ENCODE measurements at places on chromosomes 16 and 17. TPM values are rescaled to one million over a fixed set of nuclear protein-coding genes. Genes with fewer than 3 reads are reported as not detected.

- peaks cover 49% of the 10 kb centered on the region for H3K27me3 ChIP-seq
- DNase-seq, result no peak
- no peaks in the 10 kb centered on the region for H3K36me3 ChIP-seq
- H3K27ac ChIP-seq, result no peak overlapping the region
- no peaks in the 10 kb centered on the region for H3K4me1 ChIP-seq
- H3K4me3 ChIP-seq, result no peak overlapping the region
Observed at GRCh38 chr17:14304222-14304772, 3.4 kb downstream of the HS3ST3B1 start.

DNA sequence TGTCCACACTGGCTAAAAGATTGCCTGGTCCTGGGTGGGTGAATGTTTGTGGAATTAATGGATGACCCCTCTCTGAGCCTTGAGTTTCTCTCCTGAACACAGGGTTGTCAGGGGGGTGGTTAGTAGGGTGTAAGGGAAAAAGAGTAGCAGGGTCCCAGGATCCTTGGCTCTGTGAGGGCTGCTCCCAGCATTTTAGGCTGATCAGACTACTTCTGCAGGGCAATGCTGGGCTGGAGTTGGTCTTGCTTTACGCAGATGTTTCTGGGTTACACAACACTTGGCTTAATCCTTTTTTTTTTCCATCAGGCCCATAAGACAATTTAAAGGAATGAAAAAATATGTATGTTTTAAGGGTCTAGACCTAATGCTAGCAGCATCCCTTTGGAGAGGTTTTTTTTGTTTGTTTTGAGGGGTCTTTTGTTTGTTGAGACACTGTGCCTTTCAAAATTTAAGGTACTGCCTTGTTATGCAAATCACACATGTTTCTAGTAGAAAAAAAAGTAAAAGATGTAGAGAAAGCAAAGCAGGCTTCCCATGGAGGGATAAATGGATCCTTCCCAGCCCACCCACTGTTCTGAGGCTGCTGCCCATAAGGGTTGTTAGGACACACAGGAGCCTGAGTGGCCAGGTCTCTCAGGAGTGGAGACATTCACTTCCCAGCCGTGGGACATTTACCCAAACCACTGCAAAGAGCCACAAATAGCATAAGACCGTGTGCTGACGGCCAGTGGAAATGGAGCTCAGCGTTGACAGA is 225.6 kb upstream of the HSBP1 start:
- no peaks in the 10 kb centered on the region for H3K4me1 ChIP-seq
- no peak overlapping the region for H3K4me3 ChIP-seq
- no peaks in the 10 kb centered on the region for H3K36me3 ChIP-seq
- H3K27me3 ChIP-seq, result no peaks in the 10 kb centered on the region
- DNase-seq, result no peak

DNA sequence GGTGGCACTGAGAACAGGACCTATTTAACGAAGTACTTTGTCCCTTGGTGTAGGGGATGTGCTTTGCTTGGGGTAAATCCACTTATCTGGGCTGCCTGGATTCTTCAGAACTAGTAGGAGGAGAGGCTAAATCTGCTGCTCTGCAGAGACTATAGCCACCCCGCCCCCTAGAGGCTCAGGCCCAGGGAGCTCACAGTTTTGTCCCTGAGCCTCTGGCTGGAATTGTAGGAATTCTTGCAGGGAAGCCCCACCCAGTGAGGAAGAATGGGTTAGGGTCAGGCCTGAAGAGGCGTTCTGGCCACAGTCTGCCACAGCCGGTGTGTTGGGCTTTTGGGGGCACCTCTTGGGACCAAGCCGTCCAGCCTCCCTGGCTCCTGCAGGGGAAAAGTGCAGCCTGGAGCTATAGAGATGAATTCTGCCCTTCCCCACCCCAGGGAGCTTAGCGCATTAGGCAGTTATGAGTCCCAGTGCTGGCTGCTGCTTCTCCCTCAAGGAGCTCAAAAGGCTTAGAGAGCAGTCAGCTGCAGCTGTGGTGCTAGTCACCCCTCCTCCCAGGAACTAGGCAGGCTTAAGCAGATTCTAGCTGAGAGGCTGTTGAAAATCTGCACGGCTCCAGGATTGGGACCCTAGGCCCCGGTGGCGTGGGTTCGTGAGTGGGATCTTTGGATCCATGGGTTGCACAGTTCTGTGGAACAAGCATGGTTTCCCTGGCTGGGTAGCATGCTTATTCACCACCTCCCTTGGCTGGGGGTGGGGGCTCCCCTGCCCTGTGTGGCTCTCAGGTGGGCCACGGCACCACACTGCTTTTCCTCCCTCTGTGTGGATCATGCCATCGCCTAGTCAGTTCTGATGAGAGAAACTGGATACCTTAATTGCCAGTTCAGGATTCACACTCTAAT is 237.4 kb upstream of the TOM1L1 start:
- no peaks in the 10 kb centered on the region for H3K27me3 ChIP-seq
- no peaks in the 10 kb centered on the region for H3K4me1 ChIP-seq
- no peak overlapping the region for H3K27ac ChIP-seq
- H3K4me3 ChIP-seq, result no peak overlapping the region

- no peak for DNase-seq
- no peak overlapping the region for H3K4me3 ChIP-seq
- H3K27ac ChIP-seq, result no peak overlapping the region
Observed at GRCh38 chr16:53816211-53816836, 112.4 kb downstream of the FTO start.

DNA sequence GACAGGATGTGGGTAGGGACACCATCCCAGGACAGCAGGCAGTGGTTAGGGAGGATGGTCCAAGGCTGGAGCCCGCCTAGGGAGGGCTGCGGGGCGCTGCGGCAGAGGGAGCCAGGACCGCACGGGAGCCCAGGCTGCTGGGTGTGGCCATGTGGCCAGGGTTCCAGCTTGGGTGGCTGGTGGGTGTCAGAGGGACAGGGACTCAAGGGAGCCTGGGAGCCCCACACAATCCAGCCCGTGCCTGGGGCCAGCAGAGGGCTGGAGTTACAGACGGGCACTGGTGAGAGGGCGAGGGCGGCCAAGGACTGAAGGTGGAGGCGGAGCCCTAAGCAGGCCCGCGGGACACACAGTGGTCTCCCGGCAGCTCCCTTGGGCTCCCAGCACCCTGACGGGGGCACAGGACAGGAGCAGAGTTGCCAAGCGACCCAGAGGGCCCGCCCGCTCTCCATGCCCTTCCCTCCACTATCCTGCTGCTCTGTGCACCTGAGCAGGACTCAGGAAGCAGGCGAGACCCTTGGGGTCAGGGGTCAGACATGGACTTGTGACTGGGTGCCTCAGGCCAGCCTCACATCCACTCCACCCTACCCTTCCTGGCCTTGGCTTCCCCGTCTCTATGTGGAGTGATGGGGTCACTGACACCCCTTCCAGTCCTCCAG is 7.1 kb downstream of the MRPL28 start:
- no peak overlapping the region for H3K27ac ChIP-seq
- H3K36me3 ChIP-seq, result no peaks in the 10 kb centered on the region
- no peaks in the 10 kb centered on the region for H3K4me1 ChIP-seq
- no peak for DNase-seq

DNA sequence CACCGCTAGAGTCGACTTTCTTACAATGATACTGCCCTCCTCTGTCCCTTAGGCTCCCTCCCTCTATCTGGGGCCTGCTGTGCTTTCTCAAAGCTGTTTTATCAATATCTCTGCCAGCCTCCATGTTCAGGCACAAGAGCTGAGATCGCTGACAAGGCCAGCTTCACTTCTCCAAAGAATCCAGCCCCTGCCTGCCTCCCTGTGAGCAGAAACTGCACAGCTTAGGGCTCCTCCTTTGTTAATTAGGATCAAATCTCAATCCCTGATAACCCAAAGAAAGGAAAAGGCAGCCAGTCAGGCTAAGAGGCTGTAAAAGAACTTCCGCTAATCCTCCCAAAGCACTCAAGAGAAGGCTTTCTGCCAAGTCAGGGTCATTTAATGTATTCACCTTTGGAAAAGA is 616.0 kb upstream of the CDH11 start:
- no peaks in the 10 kb centered on the region for H3K27me3 ChIP-seq
- no peak overlapping the region for H3K4me3 ChIP-seq
- no peak for DNase-seq
- no peaks in the 10 kb centered on the region for H3K36me3 ChIP-seq
- H3K27ac ChIP-seq, result no peak overlapping the region

DNA sequence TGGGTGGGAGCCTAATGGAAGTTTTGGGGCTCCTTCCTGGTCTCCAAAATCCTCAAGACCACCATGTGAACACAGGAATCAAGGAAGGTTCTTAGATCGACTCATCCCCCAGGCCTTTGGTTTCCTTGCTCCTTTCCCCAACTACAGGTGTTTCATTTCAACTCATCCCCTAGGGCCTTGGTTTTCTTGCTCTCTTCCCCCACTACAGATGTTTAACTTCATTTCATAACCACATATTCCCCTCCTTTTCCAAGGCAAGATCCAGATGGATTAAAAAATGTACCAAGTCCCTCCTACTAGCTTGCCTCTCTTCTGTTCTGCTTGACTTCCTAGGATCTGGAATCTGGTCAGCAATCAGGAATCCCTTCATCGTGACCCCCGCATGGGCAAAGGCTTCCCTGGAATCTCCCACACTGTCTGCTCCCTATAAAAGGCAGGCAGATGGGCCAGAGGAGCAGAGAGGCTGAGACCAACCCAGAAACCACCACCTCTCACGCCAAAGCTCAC is at the start of gene CCL11:
TSS of gene CCL11 (plus strand) at position 457 of the 507 bp plus-strand sequence. CDS start 67 bp downstream, outside the sequence.
- peak within 1 kb of the TSS; percentile 55 for H3K27ac ChIP-seq
- H3K4me3 ChIP-seq, result no peak within 1 kb of the TSS
- no peaks in the 10 kb centered on the region for H3K36me3 ChIP-seq
- H3K27me3 ChIP-seq, result no peaks in the 10 kb centered on the region
- H3K4me1 ChIP-seq, result no peaks in the 10 kb centered on the region

DNA sequence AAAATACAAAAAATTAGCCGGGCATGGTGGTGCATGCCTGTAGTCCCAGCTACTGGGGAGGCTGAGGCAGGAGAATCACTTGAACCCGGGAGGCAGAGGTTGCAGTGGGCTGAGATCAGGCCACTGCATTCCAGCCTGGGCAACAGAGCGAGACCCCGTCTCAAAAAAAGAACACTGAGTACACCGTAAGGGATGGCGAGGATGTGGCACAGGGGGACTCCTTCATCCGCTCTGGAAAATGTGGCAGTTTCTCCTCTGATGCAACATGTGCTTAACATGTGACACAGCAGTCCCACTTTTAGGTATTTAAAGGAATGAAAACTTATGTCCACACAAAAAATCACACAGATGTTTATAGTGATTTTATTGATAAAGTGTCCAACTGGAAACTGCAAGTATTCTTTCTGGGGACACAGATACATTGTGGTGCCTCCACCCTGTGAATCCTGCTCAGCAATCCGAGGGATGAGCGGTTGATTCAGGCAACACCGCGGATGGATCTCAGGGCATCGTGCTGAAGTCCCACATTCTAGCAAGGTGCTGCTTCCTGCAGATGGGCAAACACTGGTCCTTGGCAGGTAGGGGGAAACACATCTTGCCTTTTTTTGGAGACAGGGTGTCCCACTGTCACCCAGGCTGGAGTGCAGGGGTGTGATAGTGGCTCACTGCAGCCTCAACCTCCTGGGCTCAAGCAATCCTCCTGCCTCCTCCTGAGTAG is 3.5 kb upstream of the C16orf95 start:
- no peak for DNase-seq
- no peaks in the 10 kb centered on the region for H3K36me3 ChIP-seq
- no peaks in the 10 kb centered on the region for H3K27me3 ChIP-seq
- H3K4me1 ChIP-seq, result peaks cover 7% of the 10 kb centered on the region

RNU2-1 gene
- total RNA-seq, result 2,193 TPM

ZACN gene
- not detected for total RNA-seq

HAP1 gene
- 2.2 TPM for total RNA-seq

TMEM100 gene
- total RNA-seq, result 6.6 TPM

Measured in uterus (tissue), 4 donors.